Activated T-helper 1 cell treated with anti-CD3 and anti-CD28 coated beads, Interleukin-12 subunit alpha, Interleukin-12 subunit beta, Interleukin-2, Interleukin-4 antibody, amounts not matched to agents 30 ng/mL and 10 ng/mL and 1 ng/mL, durations not matched to agents 14 hours and 24 hours and 36 hours (primary cell): ENCODE measurements at places on chromosomes 11 and 22. TPM values are rescaled to one million over a fixed set of nuclear protein-coding genes. Genes with fewer than 3 reads are reported as not detected.

DNA sequence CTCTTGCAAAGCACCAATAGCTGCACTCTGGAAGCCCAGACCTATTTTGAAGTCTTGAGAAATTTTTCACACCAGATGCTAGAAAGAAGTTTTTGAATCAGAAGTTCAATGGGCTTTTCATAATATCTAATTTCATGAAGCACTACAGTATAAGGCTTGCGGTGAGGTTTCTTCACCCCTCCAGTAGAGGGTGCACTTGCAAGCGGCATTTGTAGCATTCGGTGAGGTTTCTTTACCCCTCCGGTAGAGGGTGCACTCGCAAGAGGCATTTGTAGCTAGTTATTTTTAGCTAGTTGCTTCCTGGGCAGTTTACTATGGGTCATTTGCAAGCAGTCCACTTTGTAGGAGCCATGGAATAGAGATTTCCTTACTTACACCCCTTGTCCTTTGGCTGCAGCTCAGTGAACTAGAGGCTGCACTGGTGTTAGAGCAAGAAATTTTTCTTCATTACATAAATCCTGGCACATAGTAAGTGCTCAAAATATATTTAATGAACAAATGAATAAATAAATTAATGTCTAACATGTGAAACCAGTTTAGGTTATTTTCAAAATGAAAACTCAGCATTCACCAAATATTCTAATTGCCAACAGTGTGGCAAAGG is 7.8 kb upstream of the NOX4 start:
- H3K4me3 ChIP-seq: no peak overlapping the region
- H3K4me1 ChIP-seq: no peaks in the 10 kb centered on the region
- H3K27me3 ChIP-seq: no peaks in the 10 kb centered on the region
- no peak overlapping the region for H3K27ac ChIP-seq
- H3K36me3 ChIP-seq: no peaks in the 10 kb centered on the region

DNA sequence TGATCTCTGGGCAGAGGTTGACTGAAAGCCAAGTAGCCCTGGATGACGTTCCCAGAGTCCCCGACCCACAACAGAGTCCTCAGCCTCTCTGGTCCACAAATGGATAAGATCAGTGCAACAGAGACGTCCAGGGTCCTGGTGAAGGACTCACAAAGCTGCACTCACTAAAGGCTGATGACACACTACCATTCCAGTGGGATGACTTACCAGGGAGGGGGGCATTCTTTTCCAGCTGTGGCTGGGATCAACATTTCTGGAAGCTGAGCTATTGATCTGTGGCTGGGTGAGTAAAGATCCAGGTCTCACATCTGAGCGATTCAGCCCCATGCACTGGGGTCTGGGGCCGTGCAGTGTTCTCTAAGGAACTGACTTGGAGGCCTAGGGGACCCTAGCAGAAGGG is 296.2 kb downstream of the NTM start:
- H3K27ac ChIP-seq: no peak overlapping the region
- no peaks in the 10 kb centered on the region for H3K27me3 ChIP-seq
- H3K36me3 ChIP-seq: no peaks in the 10 kb centered on the region
- no peaks in the 10 kb centered on the region for H3K4me1 ChIP-seq
- no peak for DNase-seq
- H3K4me3 ChIP-seq: no peak overlapping the region

DNA sequence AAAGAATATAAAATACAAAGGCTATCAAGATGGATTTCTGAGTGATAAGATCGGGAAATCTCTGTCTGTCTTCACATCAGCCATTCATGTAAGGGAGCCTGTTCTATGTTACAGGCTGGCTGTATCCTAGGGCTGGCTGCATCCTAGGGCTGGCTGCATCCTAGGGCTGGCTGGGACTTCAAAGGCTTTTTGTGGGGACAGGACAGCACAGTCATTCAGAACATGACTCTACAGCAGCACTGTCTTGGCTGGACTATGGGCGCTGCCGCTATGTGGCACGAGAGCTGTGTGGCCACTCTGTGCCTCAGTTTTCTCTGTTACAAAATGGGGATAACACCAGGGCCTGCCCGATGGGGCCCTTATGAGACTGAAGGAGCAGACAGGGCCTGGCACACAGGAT is 10.2 kb downstream of the ADAMTS8 start:
- no peak overlapping the region for H3K4me3 ChIP-seq
- no peaks in the 10 kb centered on the region for H3K27me3 ChIP-seq
- H3K36me3 ChIP-seq: no peaks in the 10 kb centered on the region
- no peak for DNase-seq
- no peak overlapping the region for H3K27ac ChIP-seq
- no peaks in the 10 kb centered on the region for H3K4me1 ChIP-seq

- DNase-seq: no peak
- no peak overlapping the region for H3K27ac ChIP-seq
- peaks cover 30% of the 10 kb centered on the region for H3K4me1 ChIP-seq
- H3K27me3 ChIP-seq: no peaks in the 10 kb centered on the region
Measured at GRCh38 chr11:69320326-69320725, 26.4 kb downstream of the MYEOV start.

GRCh38 chr11:101466352-101466751 is 117.5 kb downstream of the TRPC6 start:
- no peaks in the 10 kb centered on the region for H3K27me3 ChIP-seq
- no peak overlapping the region for H3K4me3 ChIP-seq
- DNase-seq: no peak
- no peaks in the 10 kb centered on the region for H3K36me3 ChIP-seq
- no peak overlapping the region for H3K27ac ChIP-seq

DNA sequence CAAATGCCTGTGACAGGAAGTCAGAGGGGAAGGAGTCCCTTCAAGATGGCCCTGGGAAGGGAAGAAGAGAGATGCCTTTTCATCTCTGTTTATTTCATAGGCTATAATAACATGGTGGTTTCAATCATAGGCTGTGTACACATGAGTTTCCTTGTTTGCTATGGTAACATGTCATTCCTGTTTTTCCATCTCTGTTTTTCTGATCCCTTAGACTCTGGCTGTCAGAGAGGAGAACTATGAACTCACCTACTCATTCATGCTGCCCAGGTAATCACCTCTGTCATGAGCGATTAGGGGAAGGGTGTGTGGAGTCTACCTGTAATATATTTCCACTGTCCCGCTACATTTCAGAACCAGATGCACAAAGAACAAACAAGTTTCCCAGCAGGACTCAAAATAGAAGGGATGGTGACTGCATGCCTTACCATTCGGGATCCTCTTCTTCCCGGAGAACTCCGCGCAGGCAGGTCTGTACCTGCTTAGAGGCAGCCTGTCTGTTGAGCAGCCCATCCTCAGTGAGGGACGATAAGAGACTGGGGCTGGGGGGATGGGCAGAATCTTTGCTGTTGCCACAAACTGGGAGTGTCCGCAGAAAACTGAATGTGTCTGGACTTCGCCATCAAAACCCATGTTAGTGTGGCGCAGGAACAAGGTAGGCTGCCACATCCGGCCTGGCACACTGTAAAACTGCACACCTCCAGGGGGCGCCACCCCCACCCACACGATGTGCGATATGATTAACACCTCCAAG is 7.1 kb upstream of the PEX26 start:
- H3K27ac ChIP-seq: no peak overlapping the region
- DNase-seq: no peak
- no peaks in the 10 kb centered on the region for H3K36me3 ChIP-seq
- peaks cover 26% of the 10 kb centered on the region for H3K27me3 ChIP-seq

- H3K36me3 ChIP-seq: no peaks in the 10 kb centered on the region
- H3K27me3 ChIP-seq: peaks cover 8% of the 10 kb centered on the region
- no peaks in the 10 kb centered on the region for H3K4me1 ChIP-seq
- no peak overlapping the region for H3K27ac ChIP-seq
- no peak overlapping the region for H3K4me3 ChIP-seq
- no peak for DNase-seq
Measured at GRCh38 chr11:113197446-113197845, 116.9 kb upstream of the TTC12 start.

DNA sequence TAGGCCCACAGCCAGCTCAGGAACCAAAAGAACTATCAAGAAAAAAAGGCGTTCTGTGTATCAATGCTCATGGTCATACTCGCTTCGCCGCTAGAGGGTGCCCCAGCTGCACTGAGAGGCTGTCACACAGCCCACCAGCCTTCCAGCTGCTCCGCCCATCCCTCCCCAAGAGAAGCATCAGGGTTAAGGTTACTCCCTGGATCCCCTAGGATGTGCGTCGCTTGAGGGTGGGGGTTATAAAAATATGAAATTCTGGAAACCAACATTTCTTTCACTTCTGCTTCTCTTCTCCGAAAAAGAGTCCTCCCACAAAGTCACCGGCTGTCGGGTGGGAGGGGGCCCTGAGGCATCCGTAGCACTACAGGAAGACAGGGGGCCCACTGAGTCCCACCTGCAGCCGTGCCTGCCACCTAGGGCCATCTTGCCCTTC is 1.7 kb downstream of the CBX6 start:
- peaks cover 21% of the 10 kb centered on the region for H3K36me3 ChIP-seq
- no peaks in the 10 kb centered on the region for H3K27me3 ChIP-seq
- peak; percentile 77 for DNase-seq
- peak overlapping the region; percentile 91 for H3K27ac ChIP-seq

- H3K27me3 ChIP-seq: peaks cover 8% of the 10 kb centered on the region
- DNase-seq: no peak
- H3K27ac ChIP-seq: no peak overlapping the region
Measured at GRCh38 chr11:111598148-111598547, 4.1 kb upstream of the SIK2 start.

DNA sequence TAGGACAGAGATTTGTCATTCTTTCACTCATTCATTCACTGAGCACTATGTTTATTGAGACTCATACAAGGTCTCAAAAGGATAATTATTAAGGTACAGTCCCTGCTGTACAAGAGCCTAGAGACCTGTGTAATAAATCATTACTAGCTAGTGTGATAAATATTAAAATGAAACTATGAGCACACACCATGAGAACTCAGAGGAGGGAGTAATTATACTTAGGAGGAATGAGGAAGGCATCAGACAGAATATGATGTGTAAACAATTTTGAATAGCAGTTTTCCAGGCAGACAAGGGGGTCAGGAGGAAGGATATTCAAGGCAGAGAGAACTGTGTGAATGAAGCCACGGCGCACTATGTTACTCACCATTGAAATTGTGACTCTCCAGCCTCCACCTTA is 300.8 kb upstream of the ISX start:
- no peaks in the 10 kb centered on the region for H3K4me1 ChIP-seq
- no peak overlapping the region for H3K4me3 ChIP-seq

DNA sequence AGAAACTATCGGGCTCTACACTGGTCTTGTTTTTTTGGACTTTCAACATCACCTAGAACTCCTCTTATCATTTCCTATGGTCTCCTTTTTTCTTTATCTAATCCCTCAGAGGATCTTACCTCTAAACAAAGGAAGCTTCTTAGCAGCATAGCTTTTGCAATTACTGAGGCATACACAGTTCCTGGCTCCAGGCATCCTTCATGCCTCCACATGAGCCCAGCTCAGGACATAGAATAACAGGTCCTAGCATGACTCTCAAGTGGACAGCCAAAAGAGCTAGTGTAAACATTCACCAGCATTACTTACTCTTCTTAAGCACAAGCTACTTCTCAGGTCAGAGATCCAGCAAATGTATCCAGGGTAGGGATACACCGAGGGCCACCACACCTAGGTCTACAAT is 17.1 kb downstream of the CFAP300 start:
- no peaks in the 10 kb centered on the region for H3K4me1 ChIP-seq
- no peak overlapping the region for H3K27ac ChIP-seq
- no peak overlapping the region for H3K4me3 ChIP-seq
- peaks cover 3% of the 10 kb centered on the region for H3K27me3 ChIP-seq
- H3K36me3 ChIP-seq: no peaks in the 10 kb centered on the region

- no peak overlapping the region for H3K4me3 ChIP-seq
- H3K27ac ChIP-seq: no peak overlapping the region
- peaks cover 5% of the 10 kb centered on the region for H3K27me3 ChIP-seq
- H3K36me3 ChIP-seq: no peaks in the 10 kb centered on the region
- no peaks in the 10 kb centered on the region for H3K4me1 ChIP-seq
Measured at GRCh38 chr11:74442636-74443035, 24.7 kb downstream of the KCNE3 start.

DNA sequence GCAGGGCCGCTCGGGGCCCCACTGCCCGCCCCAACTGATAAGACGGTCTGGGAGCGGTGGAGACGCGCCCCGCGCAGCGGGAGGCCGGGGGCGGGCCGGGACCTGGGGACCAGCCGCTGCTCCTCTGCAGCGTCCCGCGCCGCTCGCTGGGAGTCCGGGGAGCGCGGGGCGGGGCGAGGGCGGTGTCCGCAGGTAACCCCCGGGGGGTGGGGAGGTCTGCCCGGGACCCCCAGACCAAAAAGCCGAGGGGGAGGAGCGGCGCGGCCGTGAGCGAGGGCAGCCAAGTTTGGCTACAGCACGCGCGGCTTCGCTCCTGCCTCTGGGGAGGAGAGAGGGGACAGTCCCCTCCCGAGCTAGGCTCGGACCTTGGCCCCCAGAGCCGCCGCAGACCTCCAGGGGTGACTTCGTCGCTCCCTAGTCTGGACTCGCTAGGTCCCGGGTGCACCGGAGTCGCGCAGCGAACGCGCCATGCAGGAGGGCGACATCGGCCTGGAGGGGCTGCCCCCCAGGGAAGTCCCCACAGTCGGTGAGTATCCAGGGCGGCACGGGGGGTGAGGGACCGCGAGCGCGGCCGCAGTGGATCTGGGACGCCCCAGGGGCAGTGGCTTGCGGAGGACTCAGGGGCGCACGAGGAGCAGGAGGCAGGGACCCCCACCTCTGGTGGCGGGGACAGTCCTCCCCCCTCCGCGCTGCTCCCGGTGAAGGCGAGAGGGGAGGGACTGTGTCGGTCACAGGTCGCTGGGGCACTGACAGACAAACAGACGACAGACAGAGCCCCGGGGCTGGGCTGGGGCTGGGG is 92.3 kb upstream of the ANO1 start:
- peaks cover 62% of the 10 kb centered on the region for H3K27me3 ChIP-seq
- no peak overlapping the region for H3K27ac ChIP-seq
- DNase-seq: no peak
- H3K36me3 ChIP-seq: no peaks in the 10 kb centered on the region
- H3K4me1 ChIP-seq: no peaks in the 10 kb centered on the region

GRCh38 chr11:66875378-66875777 is 18.5 kb downstream of the LRFN4 start:
- no peaks in the 10 kb centered on the region for H3K36me3 ChIP-seq
- peaks cover 4% of the 10 kb centered on the region for H3K4me1 ChIP-seq
- H3K27ac ChIP-seq: no peak overlapping the region
- peaks cover 3% of the 10 kb centered on the region for H3K27me3 ChIP-seq
- no peak overlapping the region for H3K4me3 ChIP-seq
- DNase-seq: no peak

GRCh38 chr11:76275446-76275845 is 69.1 kb upstream of the WNT11 start:
- no peaks in the 10 kb centered on the region for H3K4me1 ChIP-seq
- H3K27me3 ChIP-seq: no peaks in the 10 kb centered on the region
- no peaks in the 10 kb centered on the region for H3K36me3 ChIP-seq
- H3K27ac ChIP-seq: no peak overlapping the region
- no peak for DNase-seq

The DGCR2 gene
- total RNA-seq: 23.2 and 24.1 TPM in 2 replicates

The KIAA1671 gene
- 16.5 and 17.6 TPM in 2 replicates for total RNA-seq

The MRGPRX4 gene
- not detected in 2 replicates for total RNA-seq

The TREH gene
- total RNA-seq: not detected in 2 replicates

The ELMOD1 gene
- total RNA-seq: not detected in 2 replicates
